ENCODE measurements at places on chromosomes 16 and 17. TPM values are rescaled to one million over a fixed set of nuclear protein-coding genes. Genes with fewer than 3 reads are reported as not detected.
A peak's percentile ranks its signal among the peaks of the same experiment; 100 is the strongest.

The SCNN1G gene
- 62.5 TPM for total RNA-seq

GRCh38 chr17:51229889-51230288, 30.0 kb downstream of the MBTD1 start:
- DNase-seq, result no peak

- DNase-seq, result peak; percentile 81
Measured at GRCh38 chr17:72118335-72119076, 2.3 kb upstream of the SOX9 start.

GRCh38 chr17:73017658-73018057, 74.8 kb downstream of the SLC39A11 start:
- no peak for DNase-seq

DNA sequence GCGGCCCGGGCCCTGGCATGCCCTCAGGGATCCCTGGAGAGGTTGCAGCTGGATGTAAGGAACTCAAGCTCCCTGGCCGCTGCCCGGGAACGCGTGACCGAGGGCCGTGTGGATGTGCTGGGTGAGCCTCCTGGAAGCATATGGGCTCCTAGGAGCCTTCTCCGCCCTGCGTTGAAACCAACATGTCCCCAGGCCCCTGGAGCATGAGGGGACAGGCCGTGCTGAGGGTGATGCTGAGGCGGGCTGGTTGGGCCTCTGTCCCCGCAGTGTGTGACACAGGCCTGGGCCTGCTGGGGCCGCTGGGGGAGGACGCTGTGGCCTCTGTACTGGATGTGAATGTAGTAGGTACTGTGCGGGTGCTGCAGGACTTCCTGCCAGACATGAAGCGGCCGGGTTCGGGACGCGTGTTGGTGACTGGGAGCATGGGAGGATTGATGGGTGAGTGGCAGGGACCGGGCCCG, 5.7 kb upstream of the HSD17B1 start:
- no peak for DNase-seq

Data from transverse colon (tissue), 4 donors.